Stimulated activated CD8-positive, alpha-beta memory T cell treated with anti-CD3 and anti-CD28 coated beads, Interleukin-7, amount 100 ng/mL, for 24 hours (primary cell): ENCODE measurements at places on chromosomes 4 and X.

DNA sequence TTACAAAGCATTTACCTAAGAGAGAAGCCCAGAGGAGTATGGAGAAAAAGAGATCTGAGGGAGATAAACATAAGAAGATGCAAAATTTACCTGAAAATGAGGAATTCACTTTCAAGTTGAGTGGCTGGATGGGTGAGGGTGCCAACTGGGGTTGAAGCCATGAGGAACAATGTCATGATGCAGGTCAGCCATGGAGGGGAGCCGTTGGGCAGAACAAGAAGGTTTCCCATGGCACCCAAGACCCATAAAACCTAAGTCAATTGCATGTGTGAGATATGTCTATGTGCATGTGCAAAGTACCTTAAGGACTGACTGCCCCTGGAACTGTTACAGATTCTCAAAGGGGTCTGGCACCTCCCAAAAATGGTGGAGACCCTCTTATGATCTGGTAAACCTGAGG is 46.6 kb upstream of the PRRG1 start:
- DNase-seq, result no peak

- no peak for DNase-seq
These were observed 729.0 kb upstream of the AADAT start for GRCh38 chr4:170818786-170819185.

DNA sequence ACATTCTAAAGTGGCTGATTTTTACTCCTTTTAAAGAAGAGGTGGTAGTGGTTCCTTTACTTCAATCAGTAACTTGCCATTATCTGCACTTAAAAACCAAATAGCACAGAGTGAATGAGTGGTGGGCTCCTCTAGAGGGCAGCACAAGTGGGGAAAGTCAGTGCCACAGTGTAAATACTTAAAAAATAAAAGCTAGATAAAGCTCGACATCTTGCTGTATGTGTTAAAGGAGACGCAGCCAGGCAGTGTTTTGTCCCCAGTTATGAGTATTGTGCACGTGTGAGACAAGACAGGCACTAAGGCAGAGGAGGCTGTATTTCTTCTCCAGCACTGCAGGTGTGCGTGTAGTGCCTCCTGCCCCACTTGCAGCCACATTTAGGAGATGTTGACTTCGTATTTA is 24.6 kb downstream of the NAP1L5 start:
- no peak for DNase-seq

GRCh38 chrX:10079231-10079630 is 77.5 kb upstream of the CLCN4 start:
- DNase-seq, result no peak

DNA sequence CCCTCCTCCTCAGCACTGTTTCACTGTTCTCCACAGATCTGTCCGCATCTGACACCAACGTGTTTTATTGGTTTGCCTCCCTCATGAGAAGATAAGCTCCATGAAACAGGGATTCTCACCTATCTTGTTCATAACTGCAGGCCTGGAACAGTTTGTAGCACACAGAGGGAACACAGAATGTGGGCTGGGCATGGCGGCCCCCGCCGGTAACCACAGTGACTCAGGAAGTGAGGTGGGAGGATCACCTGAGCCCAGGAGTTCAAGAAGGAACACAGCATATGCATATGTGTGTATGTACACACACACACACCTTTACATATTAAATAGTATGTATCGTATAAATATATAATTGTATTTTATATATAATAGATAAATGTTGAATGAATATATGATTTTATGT is 168.6 kb downstream of the AFAP1 start:
- no peak for DNase-seq

DNA sequence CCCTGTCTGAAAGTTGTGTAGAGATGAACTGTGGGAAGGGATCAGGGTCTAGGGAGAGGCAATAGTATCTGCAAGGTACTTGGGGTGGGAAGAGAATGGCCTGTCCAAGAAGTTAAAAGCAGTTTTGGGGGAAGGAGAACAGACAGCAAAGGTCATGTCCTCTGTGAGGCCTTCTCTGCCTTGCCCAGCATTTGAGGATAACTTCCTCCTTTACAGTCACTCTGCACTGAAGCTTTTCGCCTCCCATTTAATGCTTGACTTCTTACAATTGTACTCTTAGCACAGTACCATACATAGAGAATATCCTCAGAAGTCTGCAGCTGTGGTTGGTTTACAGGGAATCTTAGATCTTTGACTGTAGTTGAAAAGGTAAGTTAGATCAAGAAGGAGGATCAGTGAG is 121.8 kb upstream of the AP1S2 start:
- no peak for DNase-seq

DNA sequence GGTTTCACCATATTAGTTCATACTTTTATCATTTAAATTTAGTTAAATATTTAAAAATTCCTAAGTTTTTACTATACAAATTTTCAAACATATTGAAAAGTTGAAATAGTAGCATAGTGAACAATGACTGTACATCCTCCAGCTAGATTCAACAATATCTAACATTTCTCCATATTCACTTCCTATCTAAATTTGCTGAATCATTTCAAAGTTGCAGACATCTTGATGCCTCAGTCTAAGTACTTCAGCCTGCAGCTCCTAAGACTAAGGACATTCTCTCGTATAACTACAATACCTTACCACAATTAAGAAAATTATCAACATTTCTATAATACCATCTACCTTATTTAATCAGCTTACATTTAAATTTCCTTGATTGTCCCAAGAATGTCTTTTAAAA is 132.7 kb downstream of the TMEM164 start:
- DNase-seq, result no peak

GRCh38 chr4:75831856-75832405 is 70.3 kb downstream of the PPEF2 start:
- no peak for DNase-seq

DNA sequence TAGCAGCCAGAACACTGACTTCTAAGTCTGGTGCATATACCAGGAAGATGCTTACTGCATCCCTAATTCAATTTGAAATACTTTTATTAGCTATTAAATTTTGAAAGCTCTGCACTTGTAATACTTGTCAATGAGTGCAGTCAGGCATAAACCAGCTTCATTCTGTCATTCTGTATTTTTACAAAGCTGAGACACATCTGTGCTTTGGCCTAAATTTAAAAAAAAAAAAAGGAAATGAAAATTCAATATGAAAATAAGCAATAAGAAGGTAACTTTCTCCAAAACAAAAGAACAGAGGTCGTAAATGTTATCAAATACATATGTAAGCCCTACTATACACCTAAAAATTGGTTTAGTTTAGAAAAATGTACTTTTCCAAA is 7.0 kb downstream of the SMIM14 start:
- DNase-seq, result no peak

DNA sequence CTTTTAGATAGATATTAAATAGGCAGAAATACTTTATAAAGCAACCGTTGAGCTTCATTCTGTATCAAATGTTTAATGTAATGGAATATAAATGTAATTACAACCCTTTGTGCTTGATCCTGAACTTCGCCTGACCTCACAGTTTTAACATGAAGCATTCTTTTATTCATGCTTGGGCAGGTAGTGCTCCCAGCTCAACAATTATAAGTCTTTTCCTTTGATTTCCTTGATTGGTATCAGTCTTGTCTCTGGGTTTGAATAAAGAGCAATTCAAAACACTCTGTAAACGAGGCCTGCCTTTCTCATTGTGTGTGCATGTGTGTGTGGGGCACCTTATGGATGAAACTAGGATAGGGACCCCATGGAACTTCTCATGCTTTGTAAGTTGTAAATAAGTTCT is 6.8 kb downstream of the METAP1 start:
- no peak for DNase-seq

DNA sequence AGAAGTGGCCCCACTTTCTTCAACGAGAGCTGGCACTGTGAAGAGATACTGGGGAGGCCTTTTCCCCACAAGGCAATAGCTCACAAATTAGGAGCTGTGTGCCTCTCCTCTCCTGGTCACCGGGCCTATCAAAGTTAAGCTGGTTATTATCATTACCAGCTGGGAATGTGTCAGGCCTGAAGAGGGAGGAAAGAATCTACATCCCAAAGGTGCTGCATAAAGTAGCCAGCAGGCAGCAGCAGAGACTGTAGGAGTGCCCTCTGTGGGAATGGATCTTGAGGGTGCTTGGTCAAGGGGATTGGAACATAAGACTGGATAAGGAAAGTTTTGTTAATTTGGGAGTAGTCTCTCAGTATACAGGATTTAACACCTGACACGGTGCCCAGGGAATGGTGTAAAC is 9.1 kb upstream of the TMPRSS11D start:
- no peak for DNase-seq

DNA sequence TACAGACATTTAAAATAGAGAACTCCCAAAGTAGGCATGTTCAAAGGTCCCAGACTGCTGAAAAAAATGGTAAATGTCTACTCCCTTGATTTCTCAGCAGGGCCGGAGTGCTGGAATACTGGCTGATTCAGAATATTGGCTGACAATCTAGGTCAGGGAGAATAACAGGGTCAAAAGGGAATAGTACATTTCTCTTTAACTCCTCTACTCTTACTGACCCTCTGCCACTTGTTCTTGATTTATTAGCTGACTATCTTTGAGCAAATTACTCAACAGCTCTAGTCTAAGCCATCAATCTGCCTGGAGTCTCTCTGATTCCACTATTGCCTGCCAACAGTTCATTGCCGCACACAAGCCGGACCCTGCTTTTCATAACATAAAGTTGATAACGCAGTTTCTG is 19.7 kb upstream of the NWD2 start:
- DNase-seq, result no peak

GRCh38 chr4:53956053-53956452 is 108.4 kb downstream of the CHIC2 start:
- DNase-seq, result no peak

DNA sequence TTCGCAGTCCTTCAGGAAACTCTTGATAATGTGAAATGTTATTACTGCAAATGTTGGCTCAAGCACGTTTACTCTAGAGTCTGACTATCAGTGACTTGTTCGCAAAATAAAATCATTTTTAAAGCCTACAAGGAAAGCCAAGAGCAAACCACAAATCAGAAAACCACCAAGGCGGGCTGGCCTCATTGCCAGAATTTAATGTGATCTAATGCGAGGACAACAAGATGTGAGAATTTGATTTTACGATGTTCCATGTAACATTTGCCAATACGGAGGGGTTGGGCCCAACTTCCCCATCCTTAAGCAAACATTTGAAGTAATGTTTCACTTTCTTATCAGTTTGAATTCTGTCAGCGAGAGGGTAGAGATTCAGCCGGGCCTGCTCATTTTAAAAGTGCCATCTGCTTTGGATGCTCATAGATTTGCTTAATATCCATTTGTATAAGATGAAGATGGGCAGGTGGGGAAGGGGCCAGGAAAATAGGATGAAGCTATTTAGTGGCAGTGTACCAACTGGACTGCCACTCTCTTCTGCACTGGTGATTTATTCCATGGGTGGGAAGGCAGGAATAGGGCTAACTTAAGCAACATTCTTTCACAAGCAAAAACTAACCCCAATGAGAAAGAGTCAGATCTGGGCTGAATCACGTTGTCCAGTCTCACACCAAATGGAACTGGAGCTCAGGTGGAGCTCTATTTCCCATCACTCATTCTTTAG is 225.3 kb downstream of the ANAPC10 start:
- DNase-seq, result no peak

- DNase-seq, result no peak
These were observed 488.6 kb downstream of the KCTD8 start for GRCh38 chr4:43959976-43960375.

GRCh38 chrX:148599404-148599803 is 99.0 kb downstream of the AFF2 start:
- DNase-seq, result no peak

- no peak for DNase-seq
These were observed 95.2 kb downstream of the SORBS2 start for GRCh38 chr4:185716577-185717376.

DNA sequence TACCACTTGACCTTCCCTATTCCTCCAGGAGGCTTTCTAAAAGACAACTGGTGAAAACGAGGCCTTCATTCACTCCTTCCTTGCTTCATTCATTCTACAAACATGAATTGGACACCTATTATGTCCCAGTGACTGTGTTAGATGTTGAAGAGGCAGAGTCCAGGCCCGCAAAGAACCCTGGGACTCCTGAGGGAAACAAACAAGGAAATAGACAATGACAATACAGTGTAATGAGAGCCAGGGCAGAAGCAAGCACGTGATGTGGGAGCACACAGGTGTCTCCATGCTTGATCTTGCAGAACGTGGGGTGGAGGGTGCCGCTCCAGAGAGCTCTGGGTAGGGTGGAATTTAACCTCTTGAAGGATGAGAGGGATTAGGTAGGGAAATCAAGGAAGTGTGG is 137.6 kb upstream of the KLF3 start:
- no peak for DNase-seq

DNA sequence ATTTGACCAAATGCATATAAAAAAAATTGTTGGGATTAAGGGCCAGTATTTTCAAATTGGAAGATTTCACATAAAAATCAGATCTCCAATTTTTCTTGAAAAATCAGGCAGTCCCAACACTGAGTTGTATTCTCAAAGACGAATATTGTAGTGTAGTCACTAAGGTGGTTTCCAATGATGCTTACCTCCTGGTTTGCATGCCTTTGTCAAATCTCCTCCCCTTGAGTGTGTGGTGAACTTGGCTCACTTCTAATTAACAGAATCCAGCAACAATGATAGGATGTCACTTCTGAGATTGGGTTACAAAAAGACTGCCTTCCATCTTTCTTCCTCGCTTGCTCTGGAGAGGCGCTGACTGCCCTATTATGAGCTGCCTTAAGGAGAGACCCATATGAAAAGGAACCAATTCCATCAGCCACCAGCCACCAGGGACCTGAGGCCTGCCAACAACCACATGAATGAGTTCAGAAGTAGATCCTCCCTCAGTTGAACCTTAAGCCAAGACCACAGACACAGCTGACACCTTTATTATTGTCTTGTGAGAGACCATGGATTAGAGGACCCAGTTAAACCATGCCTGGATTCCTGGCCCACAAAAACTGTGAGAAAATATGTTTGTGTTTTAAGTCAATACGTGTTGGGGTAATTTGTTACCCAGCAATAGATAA is 31.2 kb upstream of the TSPAN5 start:
- DNase-seq, result no peak

DNA sequence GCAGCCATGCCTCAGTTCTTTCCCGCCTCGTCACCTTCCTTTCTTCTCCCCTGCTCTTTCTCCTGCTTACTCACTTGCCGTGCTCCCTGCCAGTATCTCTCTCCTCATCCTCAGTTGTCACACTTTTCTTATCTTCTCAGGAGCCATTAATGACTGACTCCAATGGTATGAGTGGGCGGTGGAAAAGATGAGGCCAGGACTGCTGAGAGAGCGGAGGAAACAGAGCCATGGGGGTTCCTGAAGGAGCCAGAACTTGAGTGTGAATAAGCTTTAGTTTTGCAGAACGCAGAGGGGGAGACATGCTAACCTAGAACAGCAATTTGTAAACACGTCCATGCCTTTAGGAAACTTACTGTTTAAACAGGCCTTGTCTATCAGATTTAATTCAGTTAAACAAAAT is 126.5 kb downstream of the CHIC2 start:
- no peak for DNase-seq

DNA sequence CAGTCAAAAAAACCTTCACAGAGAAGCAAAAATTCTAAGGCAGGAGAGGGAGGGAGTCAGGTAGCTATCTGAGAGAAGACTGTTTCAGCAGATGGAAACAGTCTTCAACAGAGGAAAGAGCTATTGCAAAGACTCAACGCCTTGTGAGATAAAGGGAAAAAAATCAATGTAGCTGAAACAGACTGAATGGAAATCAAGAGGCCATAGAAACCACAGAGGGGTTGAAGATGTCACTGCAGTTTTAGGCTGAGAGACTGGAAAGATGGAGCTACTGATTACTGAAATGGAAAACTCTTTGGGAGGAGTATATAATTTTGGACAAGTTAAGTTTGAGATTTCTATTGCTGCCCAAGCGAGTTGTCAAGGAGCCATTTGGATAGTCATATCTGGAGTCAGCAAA is 28.4 kb upstream of the CXCL8 start:
- DNase-seq, result no peak
